ENCODE measurements at places on chromosomes 12 and 14. TPM values are rescaled to one million over a fixed set of nuclear protein-coding genes. Genes with fewer than 3 reads are reported as not detected.

The RCOR1 gene
- 0.23 TPM for polyA plus RNA-seq

GRCh38 chr14:88426271-88426670, 40.8 kb downstream of the SPATA7 start:
- no peak for DNase-seq

GRCh38 chr12:1804545-1805332, 15.6 kb upstream of the LRTM2 start:
- DNase-seq = peak; percentile 75

- no peak for DNase-seq
Observed at GRCh38 chr14:20711685-20712084, 23.1 kb downstream of the ANG start.

GRCh38 chr12:39443081-39443928, at the start of gene KIF21A:
TSS of gene KIF21A (minus strand) at chr12:39443120. CDS start at chr12:39442970, 150 bp downstream.
- peak; percentile 95 for DNase-seq

Measured in immature natural killer cell (primary cell).